ENCODE measurements at places on chromosomes 1 and 21. TPM values are rescaled to one million over a fixed set of nuclear protein-coding genes. Genes with fewer than 3 reads are reported as not detected.

Gene GBP6
- total RNA-seq = 0.08 TPM

GRCh38 chr1:241652012-241652411 lies at the start of gene WDR64:
Gene WDR64 (plus strand): TSS chr1:241652281. CDS start chr1:241652485, 204 bp downstream.
- DNase-seq = no peak

Gene RCSD1
- 42.7 TPM for total RNA-seq

DNA sequence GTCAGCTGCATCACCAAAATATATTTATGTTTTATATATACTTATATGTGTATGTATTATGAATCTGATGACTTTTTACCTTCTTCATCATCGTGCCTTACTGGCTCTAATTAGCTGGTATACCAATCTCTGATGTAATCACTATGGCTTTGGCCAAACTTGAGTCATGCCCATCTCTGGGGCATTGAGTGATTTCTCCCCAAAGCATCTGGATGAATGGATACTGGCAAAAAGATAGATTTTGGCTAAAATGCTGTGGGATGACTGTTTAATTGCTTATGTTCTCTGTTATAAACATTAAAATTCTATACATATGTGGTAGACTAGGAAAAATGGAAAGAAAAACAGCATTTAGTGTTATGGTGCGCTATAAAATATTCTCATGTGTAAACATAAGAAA lies 19.6 kb downstream of the CDKN2C start:
- DNase-seq = no peak

DNA sequence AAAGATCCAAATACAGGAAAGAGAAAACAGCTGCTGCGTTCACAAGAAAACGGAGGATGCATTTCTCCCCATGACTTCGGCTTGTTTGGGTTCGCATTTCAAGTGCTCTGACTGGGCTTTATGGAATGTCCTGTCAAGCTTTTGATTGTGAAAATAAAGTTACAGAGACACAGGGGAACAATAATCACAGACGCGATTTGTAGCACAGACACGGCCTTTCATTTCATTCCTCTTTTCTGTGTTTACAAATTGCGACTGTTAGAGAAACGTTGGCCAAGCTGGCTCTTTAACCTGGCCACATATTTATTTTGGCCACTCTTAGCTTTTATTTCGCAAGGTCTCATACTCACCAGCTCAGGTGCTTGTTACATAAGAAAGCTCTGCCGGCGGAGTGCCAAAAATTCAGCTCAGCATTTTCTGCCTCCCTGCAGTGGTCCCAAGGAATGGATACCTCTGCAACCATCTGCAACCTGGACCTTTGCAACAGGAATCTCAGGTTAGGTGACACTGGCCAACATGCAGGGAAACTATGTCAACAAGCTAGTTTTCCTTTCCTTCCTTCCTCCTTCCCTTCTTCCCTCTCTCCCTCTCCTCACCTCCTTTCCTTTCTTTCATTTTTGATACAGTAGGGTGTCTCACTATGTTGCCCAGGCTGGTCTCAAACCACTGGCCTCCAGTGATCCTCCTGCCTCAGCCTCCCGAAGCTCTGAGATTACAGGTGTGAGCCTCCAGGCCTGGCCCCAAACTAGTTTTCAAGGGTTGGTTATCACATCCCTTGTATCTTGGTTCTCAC lies 58.2 kb upstream of the SLC45A1 start:
- DNase-seq = no peak

DNA sequence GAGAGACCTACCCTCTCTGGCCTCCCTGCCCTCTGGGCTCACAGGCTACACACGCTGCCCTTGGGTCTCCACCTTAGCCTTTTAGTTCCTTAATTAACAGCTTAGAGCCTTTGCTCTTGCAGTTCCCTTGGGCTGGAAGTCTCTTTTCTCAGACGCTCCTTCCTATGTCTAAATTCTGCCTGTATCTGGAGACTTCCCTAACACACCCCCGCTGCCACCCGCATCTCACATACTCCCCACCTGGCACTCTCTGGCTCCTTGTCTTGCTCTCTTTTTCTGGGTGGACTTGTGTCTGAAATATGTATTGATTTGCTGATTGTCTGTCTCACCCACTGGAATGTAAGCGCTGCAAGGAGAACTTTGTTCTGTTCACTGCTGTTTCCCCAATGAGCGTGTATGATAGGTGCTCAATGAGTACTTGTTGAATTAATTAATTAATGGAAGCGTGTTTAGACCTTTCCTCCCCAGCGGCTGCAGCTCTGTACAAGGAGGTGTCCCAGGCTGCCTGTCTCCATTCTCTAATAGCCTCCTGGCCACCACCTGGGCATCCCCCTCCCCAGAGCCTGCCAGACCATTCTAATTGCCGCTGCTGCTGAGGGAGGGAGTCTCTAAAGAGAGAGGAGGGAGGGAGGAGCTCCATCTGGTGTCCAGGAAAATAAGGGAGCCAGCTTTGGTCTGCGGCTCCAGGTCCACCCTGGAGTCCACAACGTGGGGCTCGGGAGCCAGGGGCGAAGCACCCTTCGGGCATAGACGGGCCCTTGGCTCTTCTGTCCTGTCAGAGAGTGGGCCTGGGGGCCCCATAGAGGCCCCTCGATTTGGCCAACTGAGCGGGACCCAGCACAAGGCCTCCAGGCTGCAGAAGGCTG lies 95.4 kb downstream of the RNF220 start:
- DNase-seq = no peak

DNA sequence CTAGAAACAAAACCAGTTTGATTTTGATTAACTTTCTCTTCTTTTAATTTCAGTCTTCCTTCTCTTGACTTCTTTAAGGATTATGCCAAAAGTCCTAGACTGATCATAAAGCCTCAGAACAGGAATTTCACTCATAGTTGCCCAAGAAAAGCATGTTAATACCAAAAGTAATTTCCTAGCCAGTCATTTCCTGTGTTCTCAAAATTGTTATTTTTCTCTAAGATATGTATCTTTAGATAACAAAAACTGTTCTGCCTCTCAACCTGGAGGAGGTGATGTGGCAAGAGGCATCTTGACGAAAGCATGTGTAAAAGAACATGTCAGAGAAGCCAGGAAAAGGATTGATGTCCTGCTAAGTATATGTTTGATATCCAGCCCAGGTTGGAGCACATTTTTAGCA lies 78.0 kb upstream of the IPO9 start:
- DNase-seq = no peak

Gene FCRLB
- 0.33 TPM for total RNA-seq

- DNase-seq = no peak
These were observed 941 bp downstream of the ARNT start for GRCh38 chr1:150875197-150876118.

DNA sequence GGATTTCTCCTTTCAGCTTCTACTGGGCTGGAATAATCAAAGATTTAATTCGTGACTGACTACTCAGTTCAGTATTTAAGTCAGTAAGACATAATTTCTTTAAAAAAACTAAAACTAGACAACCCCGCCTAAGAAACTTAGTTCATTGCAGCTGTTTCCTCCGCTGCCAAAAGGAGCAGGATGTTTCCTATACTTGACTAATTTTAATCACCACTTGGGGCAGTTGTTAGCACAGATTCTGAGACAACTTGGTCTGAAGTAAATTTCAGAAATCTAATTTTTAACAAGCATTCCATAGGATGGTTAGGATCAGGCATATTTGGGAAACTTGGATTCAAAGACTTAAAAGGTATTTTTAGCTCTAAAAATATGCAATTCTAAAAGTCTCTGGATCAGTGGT lies 34.0 kb downstream of the EPRS1 start:
- DNase-seq = no peak

Gene SPRR5
- not detected for total RNA-seq

DNA sequence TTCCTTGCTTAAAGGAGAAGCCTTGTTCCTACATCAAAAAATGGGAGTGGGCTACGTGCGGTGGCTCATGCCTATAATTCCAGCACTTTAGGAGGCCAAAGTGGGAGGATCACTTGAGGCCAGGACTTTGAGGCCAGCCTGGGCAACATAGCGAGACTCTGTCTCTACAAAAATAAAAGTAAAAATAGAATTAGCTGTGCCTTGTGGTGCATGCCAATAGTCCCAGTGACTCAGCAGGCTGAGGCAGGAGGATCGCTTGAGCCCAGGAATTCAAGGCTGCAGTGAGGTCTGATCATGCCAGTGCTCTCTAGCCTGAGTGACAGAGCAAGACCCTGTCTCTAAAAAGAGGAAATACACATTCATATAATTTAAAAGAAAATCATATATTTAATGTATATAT lies 127.1 kb downstream of the C1orf21 start:
- no peak for DNase-seq

GRCh38 chr1:167270349-167271092 lies 49.8 kb downstream of the POU2F1 start:
- no peak for DNase-seq

Gene TTC22
- total RNA-seq = 0.14 TPM

GRCh38 chr1:40786995-40787705 lies 3.6 kb downstream of the KCNQ4 start:
- no peak for DNase-seq

- DNase-seq = no peak
These were observed 33.5 kb upstream of the TARBP1 start for GRCh38 chr1:234512451-234512861.

GRCh38 chr1:224755586-224755985 lies 139.5 kb downstream of the CNIH3 start:
- DNase-seq = no peak

DNA sequence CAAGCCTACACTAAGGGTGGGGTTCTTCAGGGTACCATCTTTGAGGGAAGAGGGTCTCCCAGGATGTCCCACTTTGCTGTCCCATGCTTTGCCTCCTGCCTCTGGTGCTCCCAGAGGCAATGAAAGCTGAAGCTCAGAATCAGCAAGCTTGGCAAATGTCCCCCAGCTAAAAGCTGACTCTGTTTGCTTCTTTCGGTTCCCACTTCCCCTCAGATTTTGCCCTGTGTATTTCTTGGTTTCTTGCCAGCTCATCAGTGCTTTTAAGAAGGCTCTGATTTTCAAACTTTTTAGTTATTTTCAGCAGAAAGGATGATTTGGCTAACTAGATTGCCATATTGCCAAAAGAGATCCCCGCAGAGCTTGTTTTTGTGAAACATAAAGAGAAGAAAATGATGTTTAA lies 33.1 kb upstream of the COG2 start:
- DNase-seq = no peak

- no peak for DNase-seq
These were observed 28.8 kb upstream of the TARBP1 start for GRCh38 chr1:234507626-234508387.

- no peak for DNase-seq
These were observed 41.1 kb downstream of the SUSD4 start for GRCh38 chr1:223322868-223323267.

Gene KCNN3
- total RNA-seq = 4.8 TPM

GRCh38 chr1:66231217-66231616 lies 302.7 kb upstream of the SGIP1 start:
- DNase-seq = no peak

DNA sequence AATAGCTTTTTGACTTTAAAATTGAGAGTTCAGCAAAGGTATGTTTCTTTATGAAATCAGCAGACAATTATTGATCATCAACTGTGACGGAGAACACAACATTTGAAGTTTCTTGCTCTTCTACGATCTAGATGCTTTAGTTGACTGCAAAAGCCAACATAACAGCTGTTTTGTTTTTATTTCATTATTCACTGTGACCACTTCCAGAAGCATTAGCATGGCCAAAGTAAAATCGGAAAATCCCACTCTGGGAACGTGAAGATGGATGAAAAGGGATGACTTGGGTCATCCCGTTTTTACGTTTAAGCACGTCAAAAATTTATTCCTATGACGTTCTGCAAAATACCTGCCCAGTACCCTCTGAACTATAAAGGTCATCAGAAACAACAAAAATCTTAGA lies 833.0 kb upstream of the ADAMTS5 start:
- DNase-seq = no peak

DNA sequence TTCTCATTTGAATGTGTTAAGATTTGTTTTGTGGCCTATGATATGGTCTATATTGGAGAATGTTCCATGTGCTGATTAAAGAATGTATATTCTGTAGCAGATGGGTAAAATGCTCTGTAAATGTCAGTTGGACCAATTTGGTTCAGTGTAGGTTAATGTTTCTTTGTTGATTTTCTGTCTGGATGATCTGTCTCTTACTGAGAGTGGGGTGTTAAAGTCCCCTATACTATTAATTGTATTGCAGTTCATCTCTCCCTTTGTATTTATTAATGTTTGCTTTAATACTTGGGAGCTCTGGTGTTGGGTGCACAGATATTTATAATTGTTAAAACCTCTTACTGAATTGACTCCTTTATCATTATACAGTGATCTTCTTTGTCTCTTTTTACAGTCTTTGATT lies 584.5 kb downstream of the NUF2 start:
- no peak for DNase-seq

Gene MX2
- total RNA-seq = 5.4 TPM
